Activated naive CD4-positive, alpha-beta T cell treated with anti-CD3 and anti-CD28 coated beads, Interleukin-2, amount 50 U/mL, for 72 hours (primary cell): ENCODE measurements at places on chromosomes 1 and 21.

GRCh38 chr1:21618561-21619374 lies 50.4 kb downstream of the RAP1GAP start:
- no peak for DNase-seq

- DNase-seq = no peak
Observed at GRCh38 chr1:209516771-209517680, 66.5 kb upstream of the CAMK1G start.

DNA sequence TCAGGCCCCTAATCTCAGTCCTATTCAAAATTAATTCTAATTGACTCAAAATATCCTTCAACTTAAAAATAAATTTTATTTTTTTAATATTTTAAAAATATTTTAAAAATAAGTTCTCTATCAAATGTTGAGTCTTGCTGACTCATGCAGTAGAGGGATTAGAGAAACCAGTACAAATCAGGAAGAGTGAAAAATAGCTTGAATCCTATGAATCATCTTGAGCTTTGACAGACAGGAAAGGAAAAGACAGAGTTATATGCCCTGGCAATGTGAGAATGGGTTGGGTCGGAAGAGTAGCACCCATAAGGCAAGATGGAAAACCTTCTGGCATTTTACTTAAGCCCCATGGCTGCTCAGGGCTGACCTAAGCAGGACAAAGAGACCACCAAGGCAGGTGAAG lies 346.6 kb upstream of the RUNX1 start:
- no peak for DNase-seq

DNA sequence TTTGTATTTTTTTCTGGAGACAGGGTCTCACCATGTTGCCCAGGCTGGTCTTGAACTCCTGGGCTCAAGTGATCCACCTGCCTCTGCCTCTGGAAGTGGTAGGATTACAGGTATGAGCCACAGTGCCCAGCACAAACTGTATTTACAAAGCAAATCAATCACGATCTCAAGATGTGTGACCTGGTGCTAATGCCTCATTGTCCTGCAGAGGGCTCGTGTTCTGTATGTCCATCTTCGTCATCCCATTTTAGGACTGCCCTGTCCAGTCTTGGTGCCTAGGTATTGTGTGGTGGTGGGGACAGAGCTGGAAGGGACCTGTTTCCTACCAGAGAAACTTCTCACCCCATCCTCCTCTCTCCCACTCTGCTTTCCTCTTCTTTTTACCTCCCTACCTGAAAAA lies 20.2 kb downstream of the PROK1 start:
- no peak for DNase-seq

- no peak for DNase-seq
Observed at GRCh38 chr1:208509072-208509471, 264.9 kb upstream of the PLXNA2 start.
